ENCODE measurements at places on chromosomes 6 and 20.

DNA sequence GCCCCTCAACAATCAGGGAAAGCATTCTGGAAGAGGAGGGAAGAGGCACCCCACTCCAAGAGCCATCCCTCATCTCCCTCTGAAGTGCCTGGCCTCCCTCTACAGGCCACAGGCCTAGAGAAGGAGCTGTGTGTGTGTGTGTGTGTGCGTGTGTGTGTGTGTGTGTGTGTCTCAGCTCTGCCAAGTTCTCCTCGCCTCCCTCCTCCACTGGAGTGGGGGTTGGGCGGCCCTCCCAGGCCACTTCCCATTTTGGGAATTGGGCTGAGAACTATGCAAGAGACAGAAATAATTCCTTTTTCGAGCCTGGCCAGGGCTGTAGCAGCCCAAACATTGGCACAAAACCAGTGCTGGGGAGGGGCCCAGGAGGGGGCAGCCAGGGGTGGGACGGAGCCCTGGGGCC lies 35.7 kb downstream of the KCNB1 start:
- DNase-seq: no peak

DNA sequence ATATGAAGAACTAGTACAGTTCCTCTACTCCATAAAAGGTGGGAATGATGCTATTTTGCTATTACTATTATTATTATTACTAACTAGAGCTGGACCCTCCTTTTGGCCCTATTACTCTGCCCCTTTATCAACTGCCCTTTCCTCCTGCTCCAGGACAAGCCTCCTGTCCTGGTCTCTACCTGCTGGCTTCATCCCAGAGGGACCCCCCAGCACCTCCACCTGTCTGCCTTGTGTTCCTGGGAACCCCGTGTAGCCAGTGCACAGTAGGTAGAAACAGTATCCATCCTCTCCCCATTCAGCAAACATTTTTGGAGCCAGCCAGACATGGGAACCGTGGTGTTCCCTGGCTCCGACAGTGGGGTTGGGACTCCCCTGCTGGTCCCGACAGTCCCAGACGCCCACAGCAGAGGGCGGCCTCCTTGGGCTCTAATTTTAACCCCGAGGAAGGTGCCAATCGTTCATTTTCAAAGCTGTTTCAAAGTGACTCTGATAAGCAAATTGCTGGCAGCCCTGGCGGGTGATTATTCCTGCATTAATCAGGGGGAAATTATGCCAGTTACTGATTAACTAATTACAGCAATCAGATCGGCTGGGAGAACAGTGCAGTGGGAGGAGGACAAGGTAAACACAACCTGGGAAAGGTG lies 44.2 kb upstream of the MDGA1 start:
- no peak for DNase-seq

GRCh38 chr6:134261766-134262165 lies 56.1 kb downstream of the SGK1 start:
- DNase-seq: no peak

DNA sequence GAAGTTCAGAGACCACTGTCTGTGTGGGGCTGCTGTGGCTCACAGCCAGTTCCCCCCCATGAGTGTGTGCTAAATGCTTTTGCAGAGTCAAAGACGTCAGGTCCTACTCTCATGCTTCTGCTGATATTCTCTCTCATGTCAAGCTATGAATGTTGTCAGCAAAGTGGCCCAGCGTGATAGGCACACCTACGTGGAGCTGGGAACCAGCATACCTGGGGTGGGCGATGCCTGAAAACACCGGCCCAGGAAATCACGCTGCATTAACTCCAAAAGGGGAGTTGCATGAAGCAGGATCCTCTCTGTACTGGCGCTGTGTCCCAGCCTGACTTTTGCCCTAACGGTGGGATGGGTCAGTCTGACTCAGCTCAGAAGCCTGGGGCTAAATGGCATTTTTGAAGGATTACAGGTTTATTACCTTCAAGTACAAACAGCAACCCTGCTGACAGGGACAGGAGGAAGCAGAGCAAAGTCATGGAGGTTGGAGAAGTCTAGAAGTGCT lies 9.0 kb upstream of the MRPS10 start:
- DNase-seq: no peak

GRCh38 chr6:122838060-122838780 lies 49.2 kb downstream of the SMPDL3A start:
- DNase-seq: no peak

DNA sequence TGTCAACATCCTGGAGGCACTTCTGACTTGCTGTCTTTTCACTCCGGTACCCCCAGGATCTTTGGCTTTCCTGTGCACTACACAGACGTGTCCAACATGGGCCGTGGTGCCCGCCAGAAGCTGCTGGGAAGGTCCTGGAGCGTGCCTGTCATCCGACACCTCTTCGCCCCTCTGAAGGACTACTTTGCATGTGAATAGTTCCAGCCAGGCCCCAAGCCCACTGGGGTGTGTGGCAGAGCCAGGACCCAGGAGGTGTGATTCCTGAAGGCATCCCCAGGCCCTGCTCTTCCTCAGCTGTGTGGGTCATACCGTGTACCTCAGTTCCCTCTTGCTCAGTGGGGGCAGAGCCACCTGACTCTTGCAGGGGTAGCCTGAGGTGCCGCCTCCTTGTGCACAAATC lies 12.0 kb upstream of the MAPRE1 start:
- DNase-seq: no peak

GRCh38 chr6:131062241-131063027 lies 611 bp downstream of the EPB41L2 start:
- DNase-seq: peak; percentile 17

- DNase-seq: no peak
These were observed 47.3 kb upstream of the THBS2 start for GRCh38 chr6:169300916-169301315.

DNA sequence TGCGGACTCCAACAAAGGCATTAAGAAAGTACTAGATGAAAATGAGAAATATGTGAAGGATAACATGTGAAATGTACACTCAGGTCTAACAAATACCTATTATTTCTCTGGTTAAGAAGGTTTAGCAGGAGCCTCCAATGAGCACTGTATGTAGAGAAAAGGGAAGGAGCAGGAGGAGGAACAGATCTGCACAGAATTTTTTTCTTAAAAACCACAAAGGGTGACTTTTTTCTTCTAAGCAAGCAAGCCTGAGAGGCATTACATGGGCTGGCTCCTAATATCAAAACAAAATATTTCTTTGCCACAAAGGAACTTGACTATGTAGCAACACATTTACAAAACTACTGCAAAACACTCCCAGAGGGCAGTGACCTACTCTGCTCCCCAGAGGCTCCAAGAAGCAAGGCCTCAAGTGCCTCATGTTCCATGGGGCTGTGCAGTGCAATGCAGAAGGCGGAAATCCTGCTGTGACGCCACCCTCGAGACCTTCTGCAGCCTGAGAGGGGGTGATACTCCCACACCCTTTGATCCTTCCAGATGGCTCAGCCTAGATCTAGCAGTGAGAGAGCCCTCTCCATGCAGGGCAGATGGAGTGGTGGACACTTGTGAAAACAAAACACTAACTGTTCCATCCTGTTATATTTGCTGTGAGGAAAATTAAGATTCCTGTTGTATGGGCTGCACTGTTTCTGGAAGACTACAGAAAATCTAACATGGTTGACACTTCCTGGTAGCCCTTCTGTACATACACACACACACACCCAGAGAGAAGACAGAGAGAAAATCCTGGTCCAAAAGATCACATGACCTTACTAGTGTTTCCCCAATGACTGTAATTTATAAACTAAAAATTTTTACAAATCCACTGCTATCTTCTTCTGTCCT lies 36.0 kb upstream of the SMIM29 start:
- DNase-seq: peak; percentile 13

GRCh38 chr6:80728101-80728750 lies 621.8 kb downstream of the BCKDHB start:
- DNase-seq: no peak

DNA sequence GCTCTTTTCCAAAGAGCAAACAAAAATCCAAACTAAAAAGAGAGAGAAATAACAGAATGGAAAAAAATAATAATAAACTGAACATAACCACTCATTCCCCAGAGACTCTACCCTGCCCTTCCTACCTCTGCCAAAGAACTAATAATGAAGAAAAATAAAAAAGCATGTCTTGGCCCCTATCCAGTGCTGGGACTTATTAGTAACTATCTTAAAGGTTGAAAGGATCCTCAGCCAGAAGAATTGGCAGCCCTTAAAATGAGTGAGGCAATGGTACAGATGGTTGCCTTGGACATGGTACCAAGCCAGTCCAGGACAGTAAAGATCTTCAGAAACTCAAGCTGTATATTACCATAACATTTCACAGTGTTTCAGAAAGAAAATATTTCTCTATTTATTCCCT lies 279.3 kb downstream of the HACE1 start:
- no peak for DNase-seq

DNA sequence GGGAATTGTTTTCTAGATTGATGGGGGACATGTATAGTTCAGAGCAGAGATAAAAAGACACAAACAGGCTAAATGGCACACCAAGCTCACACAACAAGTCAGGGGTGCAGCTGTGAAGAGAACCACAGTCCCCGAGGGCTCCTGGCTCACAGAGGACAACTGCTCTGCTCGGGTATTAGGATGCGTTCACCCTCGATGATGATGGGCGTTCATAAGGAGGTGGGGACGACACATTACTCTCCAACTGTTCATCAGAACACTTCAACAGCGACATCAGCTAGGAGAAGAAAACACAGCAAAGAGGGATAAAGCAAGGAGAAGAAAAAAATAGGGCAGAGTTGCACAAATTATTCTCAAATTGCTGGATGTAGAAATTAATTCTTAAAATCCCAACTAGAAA lies 174.8 kb upstream of the RREB1 start:
- DNase-seq: no peak

GRCh38 chr6:39092124-39092523 lies 22.9 kb downstream of the SAYSD1 start:
- DNase-seq: no peak

GRCh38 chr6:80339421-80339820 lies 232.9 kb downstream of the BCKDHB start:
- no peak for DNase-seq

DNA sequence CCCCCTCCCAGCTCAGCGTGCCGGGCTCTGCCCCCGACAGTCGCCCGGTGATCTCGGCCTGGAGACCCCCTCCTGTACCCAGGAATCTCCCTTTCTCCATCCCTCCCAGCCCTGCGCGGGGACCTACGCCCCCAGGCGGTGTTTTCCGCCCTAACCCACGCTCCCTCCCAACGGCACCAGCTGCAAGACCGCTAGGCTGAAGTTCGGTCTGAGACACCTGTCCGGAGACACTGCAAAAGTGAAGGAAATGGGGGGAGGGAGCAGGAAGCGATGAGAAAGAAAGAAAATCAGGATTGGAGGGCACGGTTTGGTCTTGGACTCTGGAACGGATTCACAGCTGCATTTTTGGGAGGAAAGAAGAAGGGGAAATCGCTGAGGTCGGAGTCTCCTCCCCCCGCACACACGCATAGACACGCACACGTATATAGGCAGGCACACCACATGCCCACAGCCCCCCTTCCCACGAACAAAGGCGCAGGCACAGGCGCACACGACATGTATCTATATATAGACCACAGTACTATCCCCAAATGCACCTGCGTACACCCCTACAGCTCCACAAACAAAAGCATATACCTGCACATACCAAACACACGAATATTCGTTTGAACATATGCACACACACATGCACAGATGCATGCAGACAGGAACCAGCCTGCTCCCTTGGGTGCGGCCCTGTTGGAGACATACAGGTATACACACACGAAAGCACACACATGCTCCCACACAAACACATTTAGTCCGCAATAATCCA lies 1.0 kb downstream of the SLC32A1 start:
- no peak for DNase-seq

DNA sequence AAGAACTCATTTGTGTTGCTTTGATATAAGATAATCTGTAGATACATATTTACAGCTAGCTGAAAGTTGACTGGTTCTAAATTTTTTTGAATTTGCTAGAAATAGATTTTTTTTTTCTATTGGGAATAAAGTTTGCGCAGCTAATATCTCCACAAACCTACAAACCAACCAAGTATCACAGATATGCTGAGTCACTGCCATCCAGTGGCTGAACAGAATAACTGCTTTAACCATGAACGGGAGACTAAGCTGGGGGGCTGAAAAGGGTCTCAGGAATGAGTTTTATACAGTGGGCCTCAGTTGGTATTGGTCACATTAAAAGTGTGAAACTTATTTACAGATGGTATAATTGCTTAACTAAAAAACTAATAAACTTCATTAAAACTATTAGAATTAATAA lies 326.7 kb upstream of the CNR1 start:
- no peak for DNase-seq

GRCh38 chr20:31764641-31765305 lies 25.7 kb downstream of the TPX2 start:
- no peak for DNase-seq

- DNase-seq: no peak
These were observed 46.0 kb upstream of the DOK5 start for GRCh38 chr20:54429364-54429763.

GRCh38 chr6:160238761-160239751 lies 19.6 kb downstream of the SLC22A2 start:
- no peak for DNase-seq

DNA sequence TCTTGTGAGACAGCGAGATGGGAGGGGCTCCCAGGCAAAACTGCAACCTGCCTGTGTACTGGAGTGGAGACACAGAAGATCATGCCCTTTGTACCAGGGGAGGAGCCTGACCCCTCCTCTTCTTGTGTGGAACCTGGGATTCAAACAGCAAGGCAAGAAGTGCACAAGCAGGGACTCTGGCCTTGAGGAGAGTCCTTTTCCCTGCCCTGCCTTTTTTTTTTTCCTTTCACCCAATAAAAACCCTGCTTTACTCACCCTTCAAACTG lies 251.8 kb upstream of the OPRM1 start:
- no peak for DNase-seq

GRCh38 chr6:40227735-40228134 lies 293.5 kb upstream of the MOCS1 start:
- no peak for DNase-seq

GRCh38 chr20:1900321-1900801 lies 5.2 kb downstream of the SIRPA start:
- no peak for DNase-seq

DNA sequence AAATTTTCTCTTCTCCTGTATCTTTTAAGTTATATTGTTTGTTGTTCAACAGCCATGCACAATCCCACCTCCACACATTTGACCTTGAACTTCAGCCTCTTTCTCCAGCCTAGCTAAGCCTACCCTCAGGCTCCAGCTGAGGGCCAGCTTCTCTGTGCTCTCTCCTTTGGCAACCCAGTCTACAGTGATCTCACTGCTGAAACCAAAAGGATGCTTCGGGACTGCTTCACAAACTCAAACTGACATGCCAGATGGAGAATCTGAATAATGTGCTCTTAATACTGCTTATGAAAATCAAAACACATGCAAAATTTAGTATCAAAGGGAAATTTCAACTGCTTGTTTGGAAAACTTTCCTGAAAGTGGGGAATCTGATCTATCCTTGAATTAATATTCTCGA lies 16.1 kb upstream of the RIN2 start:
- no peak for DNase-seq

GRCh38 chr6:35432291-35432690 lies 19.8 kb upstream of the FANCE start:
- DNase-seq: no peak

GRCh38 chr6:52497652-52498408 lies 77.7 kb downstream of the EFHC1 start:
- no peak for DNase-seq

DNA sequence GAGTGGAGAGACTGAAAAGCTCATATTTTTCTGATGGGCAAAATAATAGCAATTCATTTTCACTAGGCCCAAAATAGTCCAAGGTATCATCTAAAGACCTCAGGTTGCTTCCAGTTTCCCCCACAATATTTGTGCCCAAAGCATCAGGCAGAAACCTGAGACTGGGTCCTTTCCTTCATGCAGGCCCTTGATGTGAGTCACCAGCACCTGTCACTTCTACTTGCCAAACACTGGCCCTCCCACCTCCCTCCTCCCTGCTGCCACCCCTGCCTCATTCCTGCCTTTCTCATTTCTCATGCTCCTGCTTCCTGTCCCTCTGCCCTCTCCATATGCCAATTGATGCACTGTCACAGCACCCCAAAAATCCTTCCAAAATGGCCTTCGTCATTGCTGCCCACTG lies 230.4 kb upstream of the CST7 start:
- no peak for DNase-seq

Measured in CD4-positive, alpha-beta T cell treated with Interferon alpha-2 for 1 hour (primary cell).